ENCODE measurements at places on chromosomes 11 and 22. TPM values are rescaled to one million over a fixed set of nuclear protein-coding genes. Genes with fewer than 3 reads are reported as not detected.

BRSK2 gene
- not detected for total RNA-seq

MIAT gene
- total RNA-seq = 0.02 TPM

PRMT3 gene
- total RNA-seq = 17.4 TPM

PRODH gene
- not detected for total RNA-seq

AAMDC gene
- 18.3 TPM for total RNA-seq

TRPM5 gene
- not detected for total RNA-seq

ARFGAP3 gene
- total RNA-seq = 41.2 TPM

DDI1 gene
- total RNA-seq = not detected

SSTR3 gene
- not detected for total RNA-seq

MRGPRF gene
- total RNA-seq = 0.25 TPM

GAL gene
- not detected for total RNA-seq

OVOL1 gene
- not detected for total RNA-seq

PAX6 gene
- 36.2 TPM for total RNA-seq

STX5 gene
- total RNA-seq = 57.5 TPM

Data from M059J (cell line).